Naive thymus-derived CD8-positive, alpha-beta T cell (primary cell): ENCODE measurements at places on chromosomes 12 and 14. TPM values are rescaled to one million over a fixed set of nuclear protein-coding genes. Genes with fewer than 3 reads are reported as not detected.

The EEF1AKMT3 gene
- total RNA-seq: 2.9 TPM

The SLC24A4 gene
- not detected for total RNA-seq

DNA sequence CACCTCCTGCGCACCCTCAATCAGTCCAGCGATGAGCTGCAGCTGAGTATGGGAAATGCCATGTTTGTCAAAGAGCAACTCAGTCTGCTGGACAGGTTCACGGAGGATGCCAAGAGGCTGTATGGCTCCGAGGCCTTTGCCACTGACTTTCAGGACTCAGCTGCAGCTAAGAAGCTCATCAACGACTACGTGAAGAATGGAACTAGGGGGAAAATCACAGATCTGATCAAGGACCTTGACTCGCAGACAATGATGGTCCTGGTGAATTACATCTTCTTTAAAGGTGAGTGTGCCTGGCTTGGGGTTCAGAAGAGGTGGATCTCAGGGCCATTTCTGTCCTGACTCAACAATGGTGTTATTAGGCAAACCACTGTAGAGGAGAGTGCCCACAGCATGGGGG is 2.6 kb downstream of the SERPINA3 start:
- DNase-seq: no peak

GRCh38 chr12:80636832-80637231 is 70.6 kb upstream of the MYF6 start:
- DNase-seq: no peak

The BEST3 gene
- not detected for total RNA-seq

The ERP27 gene
- total RNA-seq: 23.9 TPM

GRCh38 chr12:104930388-104931326 is 27.4 kb downstream of the SLC41A2 start:
- no peak for DNase-seq

The FBXW8 gene
- 18.3 TPM for total RNA-seq

The PEX5 gene
- 30.8 TPM for total RNA-seq

- no peak for DNase-seq
Measured at GRCh38 chr14:54010981-54011380, 54.4 kb upstream of the BMP4 start.

GRCh38 chr14:55131370-55132137 is 2.5 kb downstream of the LGALS3 start:
- no peak for DNase-seq

DNA sequence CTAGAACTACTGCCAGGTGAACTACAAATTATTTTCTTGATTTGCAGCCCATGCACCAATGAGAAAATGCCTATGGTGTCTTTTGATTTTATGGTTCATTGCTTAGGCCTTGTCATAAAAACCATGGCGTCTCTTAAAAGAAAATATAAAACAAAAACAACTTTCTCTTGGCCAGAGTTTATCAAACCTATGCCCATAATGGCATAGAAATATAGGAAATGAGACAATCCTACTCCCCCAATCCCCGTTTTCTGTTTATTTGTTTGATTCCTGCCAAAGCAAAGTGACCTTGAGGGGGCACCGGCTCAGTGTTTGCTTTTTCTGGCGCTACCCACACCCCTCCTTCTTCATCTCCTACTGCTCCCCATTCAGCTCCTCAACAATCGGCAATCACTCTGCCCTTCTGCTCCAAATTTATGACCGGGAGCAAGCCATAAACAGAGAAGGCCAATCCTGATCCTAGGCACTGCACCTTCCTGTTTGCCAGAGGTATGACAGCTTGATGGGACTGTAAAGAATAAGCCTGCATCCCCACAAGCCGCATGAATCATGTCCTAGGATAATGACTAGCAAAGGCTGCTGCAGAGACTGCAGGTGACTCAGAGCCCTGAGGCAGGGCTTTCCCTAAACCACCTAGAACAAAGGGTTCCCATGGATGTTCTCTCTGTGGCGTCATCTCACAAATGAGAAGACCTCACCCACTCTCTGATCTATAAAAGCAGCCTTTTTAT is 874.9 kb downstream of the NRXN3 start:
- DNase-seq: no peak

The CISTR gene
- not detected for total RNA-seq

The PRORP gene
- total RNA-seq: 34.1 TPM

DNA sequence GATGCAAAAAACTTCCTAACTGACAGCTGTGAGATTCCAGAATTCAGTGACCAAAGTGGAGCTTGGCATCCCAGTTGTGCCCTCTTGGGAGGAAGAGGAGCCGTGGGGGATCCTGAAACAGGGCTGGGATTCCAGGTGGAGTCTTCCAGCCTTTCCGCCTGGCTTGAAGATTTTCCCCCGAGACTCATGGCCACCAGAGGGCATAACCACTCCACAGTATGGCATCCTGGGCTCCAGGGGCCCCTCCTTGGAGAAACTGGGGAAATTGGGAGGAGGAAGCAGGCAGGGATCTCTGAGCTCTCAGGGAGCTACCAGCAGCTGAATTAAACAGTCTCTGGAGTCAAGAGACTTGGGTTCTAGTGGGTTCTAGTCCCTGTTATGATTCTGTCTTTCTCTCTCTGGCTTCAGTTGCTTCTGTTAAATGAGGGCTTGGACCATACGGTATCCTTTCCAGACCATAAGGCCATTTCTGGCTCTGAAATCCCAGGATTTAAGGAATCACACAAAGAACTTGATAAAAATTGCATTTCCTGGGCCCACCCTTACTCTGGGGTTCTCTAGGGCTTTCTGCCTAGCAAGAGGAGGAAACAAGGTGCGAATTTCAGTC is 2.6 kb upstream of the TAMALIN start:
- no peak for DNase-seq

GRCh38 chr14:59919570-59920377 is at the start of gene LRRC9:
Gene LRRC9 (plus strand): TSS chr14:59920144.
- DNase-seq: peak; percentile 70

GRCh38 chr12:49028666-49029275 is 10.2 kb upstream of the PRKAG1 start:
- no peak for DNase-seq

The FOXA1 gene
- not detected for total RNA-seq

The PLCZ1 gene
- not detected for total RNA-seq

DNA sequence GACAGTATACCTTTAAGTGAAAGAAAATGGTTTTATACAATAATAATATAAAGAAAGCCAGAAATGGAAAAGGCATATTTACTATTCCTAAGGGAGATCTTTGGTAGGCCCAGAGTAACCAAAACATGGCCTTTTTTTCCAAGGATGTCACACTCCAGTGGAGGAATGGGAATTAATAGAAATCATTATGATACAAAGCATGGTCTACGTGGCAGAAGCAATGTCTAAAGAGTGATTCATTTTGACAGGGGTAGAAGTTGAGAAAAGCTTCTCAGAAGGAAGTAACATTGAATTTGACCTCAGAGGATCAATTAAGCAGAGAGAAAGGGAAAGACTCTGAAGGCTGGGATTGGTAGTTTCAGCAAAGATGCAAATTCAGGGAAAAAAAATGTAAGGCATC is 208.6 kb downstream of the BTG1 start:
- no peak for DNase-seq

DNA sequence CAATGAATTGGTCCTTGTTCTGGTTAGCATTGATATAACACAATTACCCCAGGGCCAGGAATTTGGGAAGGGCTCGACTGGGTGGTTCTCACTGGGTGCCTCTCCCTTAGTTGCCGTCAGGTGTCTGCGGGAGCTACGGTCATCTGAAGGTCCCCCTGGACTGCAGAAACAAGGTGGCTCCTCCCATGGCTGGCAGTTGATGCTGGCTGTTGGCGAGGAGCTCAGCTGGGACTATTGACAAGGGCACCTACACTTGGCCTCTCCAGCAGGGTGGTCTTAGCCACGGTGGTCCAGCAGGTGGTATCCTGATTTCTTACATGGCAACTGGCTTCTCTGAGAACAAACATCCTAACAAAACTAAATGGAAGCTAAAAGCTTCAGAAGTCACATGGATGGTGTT is 41.0 kb upstream of the RGS6 start:
- no peak for DNase-seq

DNA sequence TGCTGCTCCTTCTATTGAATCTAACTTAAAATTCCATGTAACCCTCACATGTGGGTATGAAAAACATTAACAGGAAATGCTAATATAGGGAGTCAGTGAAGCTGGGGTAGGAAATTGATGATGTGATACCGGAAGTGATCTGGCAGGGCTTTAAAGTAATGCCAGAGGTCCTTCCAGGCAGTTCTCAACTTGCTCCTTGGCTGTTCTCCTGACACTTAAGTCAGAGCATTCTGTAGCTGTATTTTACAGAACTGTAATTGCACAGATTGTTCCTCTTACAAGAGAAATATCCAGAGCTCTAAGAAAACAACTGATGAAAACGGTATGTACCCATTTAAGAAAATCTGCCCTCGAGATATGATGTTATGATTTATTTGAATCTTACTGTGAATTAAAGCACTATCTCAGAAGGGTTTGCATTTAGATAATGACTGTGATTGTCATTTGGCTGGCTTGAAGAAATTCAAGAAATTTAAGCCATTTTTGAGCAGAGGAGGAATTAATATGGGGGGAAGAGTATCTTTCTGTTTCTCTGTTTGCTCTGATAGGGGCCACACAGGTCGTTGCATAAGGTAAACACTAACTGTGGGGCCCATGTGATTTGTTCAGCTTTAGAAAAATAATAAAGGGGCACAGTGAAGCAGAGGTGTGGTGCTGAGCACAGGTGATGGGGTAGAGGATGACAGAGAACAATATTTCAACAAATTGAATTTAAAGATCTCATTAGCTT is 88.4 kb downstream of the BBS10 start:
- DNase-seq: no peak

DNA sequence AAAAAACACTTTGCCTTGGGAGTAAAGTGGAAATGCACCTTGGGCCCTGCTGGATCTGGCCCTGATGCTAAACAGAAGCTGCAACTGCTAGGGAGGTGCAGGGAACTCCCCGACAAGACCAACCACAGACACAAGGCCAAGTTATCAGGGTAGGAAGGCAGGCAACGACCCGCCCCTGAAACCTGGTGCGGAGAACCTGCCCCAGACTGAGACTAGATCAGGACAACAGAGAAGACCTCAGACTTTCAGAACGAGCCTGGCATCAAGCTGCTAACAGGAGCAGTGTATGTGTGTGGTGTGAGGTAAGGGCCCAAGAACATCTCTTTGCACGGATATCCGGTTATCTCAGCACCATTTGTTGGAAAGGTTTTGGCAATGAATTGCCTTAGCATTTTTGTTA is 233.7 kb upstream of the RTL1 start:
- no peak for DNase-seq

- DNase-seq: no peak
Measured at GRCh38 chr14:58769011-58769643, 131.4 kb downstream of the DACT1 start.

GRCh38 chr12:7058163-7058845 is 2.2 kb upstream of the C1S start:
- DNase-seq: no peak

The PRH2 gene
- not detected for total RNA-seq

DNA sequence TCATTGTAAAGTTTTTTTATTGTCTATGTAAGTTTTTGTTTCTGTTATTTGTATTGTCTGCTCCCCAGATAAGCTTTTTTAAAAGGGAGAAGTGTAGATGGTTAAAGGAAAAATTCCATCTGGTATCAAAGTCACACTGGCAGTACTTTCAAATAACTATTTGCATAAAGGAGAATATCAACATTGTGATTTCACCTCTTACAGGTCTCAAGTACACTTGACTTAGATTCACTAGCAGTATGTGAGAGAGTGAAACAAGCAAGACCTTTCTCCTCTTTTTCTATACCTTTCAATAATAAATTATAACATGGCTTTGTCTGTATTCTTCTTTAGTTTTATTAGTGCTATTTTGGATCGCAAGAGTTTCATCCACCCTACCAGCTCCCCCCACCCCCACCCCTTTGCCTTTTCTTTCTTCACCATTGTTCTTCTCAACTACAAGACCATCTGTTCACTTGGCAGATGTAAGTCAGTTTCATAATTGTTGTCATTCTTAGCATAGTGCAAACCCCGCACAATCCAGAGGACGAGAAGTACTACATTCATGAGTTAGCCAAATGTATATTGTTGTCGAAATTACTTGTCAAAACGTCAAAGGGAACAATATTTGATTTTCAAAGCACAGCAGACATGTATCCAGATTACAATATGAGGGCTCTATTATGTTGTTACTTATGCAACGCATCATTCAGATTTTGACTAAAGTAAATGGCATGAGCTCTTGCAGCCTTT is 602.7 kb upstream of the FLRT2 start:
- DNase-seq: no peak

DNA sequence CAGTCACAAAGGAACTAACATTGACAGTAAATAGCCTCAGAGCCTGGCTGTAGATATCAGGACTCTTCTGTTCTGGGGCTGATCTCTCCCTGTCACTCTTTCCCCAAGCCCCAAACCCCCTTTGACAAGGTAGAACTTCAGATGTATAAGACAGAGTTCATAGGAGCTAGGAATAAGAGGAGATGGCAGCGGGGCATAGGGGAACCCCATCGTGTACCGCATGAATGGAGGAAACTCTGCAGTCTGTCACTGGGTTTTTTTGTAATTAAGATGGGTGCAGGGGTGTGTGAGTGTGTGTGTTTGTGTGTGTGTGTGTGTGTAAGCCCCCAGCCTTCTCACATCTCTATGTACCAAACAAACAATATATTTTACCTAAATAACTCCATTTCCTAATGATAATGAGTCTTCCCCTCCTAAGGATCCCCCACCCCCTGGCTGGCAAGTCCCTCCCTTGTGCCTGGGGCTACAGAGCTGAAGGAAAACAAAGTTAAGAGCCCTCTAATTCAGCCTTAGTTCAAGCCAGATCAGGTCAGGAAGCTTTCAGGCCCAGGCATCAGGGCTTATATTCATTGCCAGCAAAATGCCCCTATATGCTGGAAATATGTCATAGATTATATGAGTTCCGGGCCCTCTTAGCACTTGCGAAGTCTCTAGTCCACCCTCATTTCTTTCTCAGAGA is 9.1 kb upstream of the HOXC4 start:
- no peak for DNase-seq

DNA sequence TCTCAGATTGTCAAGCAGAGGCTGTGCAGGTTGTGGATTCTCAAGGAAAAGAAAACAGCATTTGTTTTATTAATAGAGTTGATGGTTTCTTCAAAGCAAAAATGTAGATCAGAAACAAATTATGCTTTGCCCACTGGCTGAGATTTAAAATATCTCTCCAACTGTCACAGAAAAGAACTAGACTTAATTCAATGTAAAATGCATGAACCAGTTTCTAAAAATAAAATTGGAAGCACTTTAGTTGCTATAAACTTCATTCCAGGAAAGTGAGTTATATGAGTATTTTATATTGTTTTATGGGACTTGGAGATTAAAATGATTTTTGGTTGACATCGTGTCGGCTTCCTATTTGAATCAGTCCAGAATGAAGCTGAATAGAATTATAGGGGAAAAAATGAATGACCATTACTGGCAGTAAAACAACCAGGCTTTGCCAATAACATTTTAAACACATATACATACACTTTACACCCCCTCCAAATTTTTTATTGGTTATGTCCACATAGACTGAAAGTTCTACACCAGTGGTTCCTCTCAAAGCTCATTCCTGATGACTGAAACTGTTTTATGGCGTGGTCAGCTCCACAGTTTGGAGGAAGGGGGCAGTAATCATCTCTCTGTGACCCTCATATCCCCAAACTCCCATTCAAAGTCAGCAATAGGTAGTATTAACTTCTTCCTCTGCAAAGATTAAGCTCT is 55.5 kb upstream of the DAAM1 start:
- no peak for DNase-seq

- no peak for DNase-seq
Measured at GRCh38 chr14:71748196-71748595, 184.0 kb upstream of the RGS6 start.

The CLEC4D gene
- total RNA-seq: not detected
